ENCODE measurements at places on chromosomes 13 and 19.

DNA sequence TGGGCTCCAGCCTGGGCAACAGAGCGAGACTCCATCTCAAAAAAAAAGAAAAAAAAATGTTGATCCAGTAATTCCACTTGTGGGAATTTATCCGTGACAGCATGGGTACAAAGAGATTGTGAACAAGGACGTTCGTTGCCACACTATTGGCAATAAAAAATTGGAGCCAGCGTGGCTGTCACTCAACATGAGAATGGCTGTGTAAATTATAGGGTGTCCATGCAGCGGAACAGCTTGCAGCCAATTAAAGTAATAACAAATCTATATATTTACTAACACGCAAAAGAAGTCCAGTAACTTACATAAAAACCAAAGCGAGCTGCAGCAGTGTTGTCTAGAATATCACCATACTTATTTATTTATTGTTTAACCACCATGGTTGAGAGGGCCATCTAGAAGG, 19.3 kb downstream of the DPF1 start:
- DNase-seq = no peak

DNA sequence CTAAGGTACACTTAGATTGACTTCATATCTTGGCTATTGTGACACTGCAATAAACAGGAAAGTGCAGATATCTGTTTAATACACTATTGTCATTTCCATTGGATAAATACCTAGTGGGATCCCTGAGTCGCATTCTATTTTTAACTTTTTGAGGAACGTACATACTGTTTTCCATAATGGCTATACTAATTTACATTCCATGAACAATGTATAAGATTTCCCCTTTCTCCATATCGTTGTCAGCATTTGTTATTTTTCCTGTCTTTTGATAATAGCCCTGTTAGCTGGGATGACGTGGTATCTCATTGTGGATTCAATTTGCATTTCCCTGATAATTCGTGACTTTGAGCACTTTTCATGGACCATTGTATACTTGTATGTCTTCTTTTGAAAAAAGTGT, 17.4 kb downstream of the OR7A17 start:
- DNase-seq = no peak

GRCh38 chr13:42039946-42040729, 8.3 kb upstream of the DGKH start:
- peak; percentile 76 for DNase-seq

- no peak for DNase-seq
These were observed 2.5 kb downstream of the ITPKC start for GRCh38 chr19:40719414-40719894.

DNA sequence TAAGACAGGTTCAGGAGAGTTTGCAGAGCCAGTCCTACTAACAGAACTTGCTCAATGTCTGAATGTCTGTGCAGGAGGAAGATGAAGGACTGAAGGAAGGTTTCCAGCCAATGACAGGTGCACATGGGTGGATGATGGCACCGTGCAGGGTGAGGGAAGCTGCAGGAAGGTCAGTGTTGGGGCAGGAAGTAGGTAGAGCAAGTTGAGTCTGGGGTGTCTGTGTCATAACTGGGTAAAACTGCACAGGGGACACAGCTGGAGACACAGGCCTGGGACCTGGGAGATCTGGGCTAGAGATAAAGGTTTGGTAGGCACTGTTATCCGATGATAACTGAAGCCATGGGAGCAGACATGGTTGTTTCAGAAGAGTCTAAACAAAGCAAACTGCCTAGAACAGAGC, 116.9 kb downstream of the USP12 start:
- no peak for DNase-seq

DNA sequence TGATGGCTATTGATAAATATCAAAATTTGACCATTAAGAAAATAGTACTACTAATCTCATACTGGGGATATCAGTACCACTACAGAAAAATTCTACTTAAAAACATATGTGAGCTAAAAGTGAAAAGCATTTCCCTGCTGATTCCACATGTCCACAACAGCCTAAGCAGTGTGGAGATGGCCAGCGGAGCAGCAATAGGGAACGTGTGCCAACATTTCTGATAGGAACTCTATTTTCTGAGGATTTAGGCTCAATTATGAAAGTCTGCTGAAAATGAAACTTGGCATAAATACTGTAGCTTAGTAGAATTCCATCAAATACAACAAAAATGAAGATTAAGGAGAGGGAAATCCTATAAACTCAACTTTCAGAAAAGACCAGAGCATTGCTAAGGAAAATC, 311.6 kb downstream of the ENOX1 start:
- no peak for DNase-seq

- DNase-seq = no peak
These were observed 23.6 kb downstream of the PROZ start for GRCh38 chr13:113182046-113182445.

DNA sequence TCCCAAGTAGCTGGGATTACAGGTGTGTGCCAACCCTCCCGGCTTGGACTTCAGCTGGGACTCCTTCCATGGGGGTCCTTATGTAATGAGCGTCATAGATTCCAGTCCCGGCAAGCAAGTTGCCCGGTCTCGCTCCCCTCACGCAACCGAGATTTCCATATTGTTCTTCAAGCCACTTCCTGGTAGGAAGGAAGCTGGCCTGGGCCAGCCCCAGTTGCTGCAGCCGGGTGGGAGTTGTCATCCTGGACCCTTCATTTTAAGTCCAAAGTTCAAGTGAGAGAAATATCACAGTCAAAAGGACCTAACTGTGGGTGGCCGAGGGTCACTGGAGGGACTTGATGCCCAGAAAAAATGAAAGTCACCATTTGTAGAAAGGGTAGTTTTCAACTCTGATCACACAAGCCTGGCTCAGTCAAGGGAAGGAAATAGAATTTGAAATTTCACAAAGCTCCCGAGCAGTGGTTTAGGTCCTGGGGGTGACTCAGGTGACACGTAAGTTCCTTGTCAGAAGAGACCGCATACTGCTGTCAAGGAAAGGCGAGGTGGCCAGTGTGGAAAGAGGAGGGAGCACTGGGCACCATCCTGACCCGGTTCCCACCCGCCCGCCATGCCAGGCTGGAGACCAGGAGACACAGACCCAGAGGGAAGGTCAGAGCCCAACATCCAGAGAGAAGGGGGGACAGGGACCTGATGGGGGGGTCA, 5.3 kb downstream of the FGF21 start:
- no peak for DNase-seq
